ENCODE measurements at places on chromosomes 5 and 9.

DNA sequence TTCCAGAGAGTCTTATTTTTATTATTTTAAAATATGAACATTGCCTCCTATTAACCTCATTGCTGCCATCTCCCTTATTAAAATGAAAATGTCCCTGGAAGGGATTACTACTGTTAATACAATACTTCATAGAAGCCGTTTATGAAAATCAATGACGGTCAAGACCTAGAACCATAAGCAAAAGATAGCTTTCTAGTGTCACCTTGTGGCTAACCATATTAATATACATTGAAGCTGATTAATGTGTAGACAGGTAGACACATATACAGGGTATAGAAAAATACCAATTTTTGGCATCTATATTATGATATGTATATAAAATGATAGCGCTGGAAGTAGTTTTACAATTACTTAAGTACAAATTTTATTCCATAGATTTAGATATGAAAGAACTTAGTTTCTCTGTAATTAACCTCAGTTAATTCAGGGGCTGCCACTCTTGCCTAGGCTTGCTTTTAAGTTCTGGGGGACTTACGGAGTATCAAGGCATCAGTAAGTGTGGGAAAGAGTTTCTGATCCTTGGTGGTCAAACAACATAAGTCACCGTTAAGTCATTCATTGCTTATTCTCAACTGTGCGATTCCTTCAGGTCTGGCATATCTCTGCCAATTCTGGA, 2.5 kb upstream of the YTHDC2 start:
- DNase-seq: no peak

GRCh38 chr9:92640398-92641091, 29.4 kb downstream of the IPPK start:
- no peak for DNase-seq

DNA sequence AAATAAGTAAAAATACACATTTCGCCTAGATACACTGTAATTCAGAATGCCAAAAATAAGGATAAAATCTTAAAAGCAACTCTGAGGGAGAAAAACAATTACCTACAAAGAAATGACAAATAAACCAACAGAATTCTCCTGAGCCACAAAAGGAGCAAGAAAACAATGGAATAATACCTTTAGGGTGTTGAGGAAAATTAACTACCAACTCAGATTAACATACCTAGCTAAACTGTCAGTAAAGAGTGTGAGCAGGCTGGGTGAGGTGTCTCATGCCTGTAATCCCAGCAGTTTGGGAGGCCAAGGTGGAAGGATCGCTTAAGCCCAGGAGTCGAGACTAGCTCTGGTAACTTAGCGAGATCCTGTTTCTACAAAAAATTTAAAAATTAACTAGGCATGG, 81.5 kb downstream of the C9orf50 start:
- no peak for DNase-seq

GRCh38 chr5:181223058-181223728, at the start of gene TRIM41:
Gene TRIM41, plus strand, starts transcription at chr5:181223281. Its CDS starts 719 bp downstream, at chr5:181224000.
- peak; percentile 99 for DNase-seq

- no peak for DNase-seq
Observed at GRCh38 chr9:34412336-34412735, 35.6 kb upstream of the MYORG start.

DNA sequence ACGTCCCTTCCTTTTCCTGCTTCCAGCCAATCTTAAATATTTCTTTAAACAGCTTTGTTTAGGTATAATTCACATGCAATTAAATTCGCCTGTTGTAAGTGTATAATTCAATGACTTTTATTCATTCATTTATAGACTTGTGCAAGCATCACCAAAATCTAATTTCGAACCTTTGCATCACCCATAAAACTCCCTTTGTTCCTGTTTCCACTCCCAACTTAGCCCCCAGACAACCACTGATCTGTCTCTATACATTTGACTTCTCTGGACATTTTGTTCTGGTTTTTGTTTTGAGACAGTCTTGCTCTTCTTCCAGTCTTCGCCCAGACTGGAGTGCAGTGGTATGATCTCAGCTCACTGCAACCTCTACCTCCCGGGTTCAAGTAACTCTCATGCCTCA, 71.5 kb downstream of the NR6A1 start:
- DNase-seq: no peak

GRCh38 chr9:37290366-37290939, 132.0 kb upstream of the GRHPR start:
- no peak for DNase-seq

GRCh38 chr9:93827545-93828330, 127.4 kb downstream of the BARX1 start:
- peak; percentile 66 for DNase-seq

DNA sequence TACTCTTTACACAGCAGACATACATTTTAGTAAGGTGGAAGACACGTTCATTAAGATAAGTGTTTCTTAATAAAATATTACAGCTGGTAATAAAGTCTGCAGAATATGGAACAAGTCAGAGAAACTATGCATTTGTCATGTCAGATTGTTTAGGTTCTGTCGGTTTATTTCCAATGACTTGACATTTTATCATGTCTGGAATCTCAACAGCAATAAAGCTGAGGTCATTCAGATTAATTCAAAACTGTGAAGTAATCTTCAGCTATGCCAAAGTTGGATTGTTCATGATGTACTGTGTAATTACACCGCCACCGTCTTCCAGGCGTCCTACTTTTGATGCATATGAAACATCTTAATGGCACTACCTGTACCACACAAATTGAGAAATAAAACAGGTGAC, 1032.6 kb downstream of the CDH12 start:
- no peak for DNase-seq

- DNase-seq: no peak
Observed at GRCh38 chr5:176590035-176590717, 19.8 kb downstream of the GPRIN1 start.

GRCh38 chr5:139666551-139666950, 18.4 kb downstream of the CXXC5 start:
- no peak for DNase-seq

DNA sequence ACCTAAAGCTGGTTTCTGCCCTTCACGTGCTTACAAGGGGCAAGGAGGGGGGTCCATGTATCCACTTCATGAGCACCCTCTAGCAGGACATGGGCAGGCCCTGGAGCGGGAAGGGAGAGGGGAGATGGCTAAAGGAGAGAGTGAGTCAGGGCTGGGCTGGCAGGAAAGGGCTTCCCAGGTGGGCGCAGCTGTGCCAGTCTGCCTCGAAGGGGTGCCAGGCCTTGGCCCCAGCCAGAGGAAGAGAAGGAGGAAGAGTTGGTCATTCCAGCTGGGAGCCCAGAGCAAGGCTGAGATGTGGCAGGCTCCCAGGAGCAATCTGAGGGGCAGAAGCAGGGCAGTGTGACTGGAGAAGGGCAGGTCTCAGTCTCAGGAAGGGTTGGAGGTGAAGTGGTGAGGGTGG, 24.7 kb downstream of the TRIM14 start:
- DNase-seq: no peak

DNA sequence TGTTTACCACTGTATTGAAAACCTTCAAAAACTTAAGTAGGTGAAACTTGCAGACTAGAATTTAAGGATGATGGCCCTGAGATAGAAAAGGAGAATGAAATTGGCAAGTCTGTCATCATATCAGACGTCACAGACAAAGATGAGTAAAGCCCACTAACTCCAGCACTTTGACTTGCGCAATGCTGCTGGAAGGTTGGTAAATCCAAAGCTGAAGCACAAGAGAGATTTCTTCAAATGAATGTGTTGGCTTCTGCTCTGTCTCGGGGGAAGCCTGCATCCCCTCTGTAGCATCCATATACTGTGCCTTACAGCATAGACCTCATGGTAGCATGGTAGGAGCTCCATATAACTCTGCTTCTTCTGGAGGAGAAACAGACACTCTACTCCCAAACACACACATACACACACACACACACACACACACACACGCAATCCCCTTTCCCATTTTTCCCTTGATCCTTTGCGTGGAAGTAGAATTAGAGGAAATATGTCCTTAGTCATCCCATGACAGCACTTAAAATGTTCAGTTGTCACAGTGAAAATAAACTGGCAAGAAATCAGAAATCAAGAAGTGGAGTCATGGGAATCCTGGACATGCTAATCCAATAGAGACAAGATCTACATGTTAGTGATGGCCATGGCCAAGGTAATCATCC, 241.5 kb downstream of the NR3C1 start:
- DNase-seq: no peak
